ENCODE measurements at places on chromosomes 2 and 18.

- DNase-seq = no peak
These were observed 673 bp downstream of the CENPO start for GRCh38 chr2:24793761-24794435.

- DNase-seq = no peak
These were observed 217.2 kb upstream of the CCDC150 start for GRCh38 chr2:196422361-196422760.

DNA sequence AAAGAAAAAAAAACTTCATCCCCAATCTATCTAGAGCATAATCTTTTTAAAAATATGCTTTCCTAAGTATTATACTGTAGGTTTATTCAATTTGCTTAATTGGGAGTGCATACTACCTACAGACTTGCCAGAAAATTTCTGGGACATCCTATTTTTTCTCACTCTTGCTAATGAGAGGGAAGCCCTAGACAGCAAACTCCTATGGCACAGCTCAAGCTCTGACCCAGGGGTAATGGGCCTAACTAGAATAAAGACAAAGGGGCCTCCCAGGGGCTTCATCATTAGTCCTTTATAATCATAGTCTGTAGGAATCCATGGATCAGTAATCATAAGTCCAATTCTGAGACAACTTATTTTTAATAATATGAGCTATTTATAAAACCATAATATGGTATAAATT lies 142.6 kb upstream of the ITGA4 start:
- no peak for DNase-seq

DNA sequence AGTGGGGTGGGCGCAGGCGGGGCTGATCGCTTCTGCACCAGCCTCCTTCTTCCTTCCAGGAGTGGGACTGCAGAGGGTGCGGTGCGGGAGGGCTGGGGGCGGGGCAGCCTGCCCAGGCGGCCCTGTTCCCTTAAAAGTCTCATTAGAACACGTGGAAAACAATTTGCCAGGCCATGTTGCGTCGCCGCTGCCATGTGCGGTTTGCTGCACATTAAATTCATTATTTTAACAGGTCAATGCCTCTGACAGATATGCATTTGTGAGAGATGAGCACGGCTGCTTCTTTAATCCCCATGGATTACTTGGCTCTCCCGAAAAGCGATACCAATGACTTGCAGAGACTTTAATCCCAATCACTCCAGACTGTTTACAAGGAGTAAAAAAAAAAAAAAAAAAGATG lies 139.0 kb downstream of the CELF4 start:
- no peak for DNase-seq

GRCh38 chr18:60669938-60670337 lies 297.4 kb upstream of the MC4R start:
- DNase-seq = no peak

DNA sequence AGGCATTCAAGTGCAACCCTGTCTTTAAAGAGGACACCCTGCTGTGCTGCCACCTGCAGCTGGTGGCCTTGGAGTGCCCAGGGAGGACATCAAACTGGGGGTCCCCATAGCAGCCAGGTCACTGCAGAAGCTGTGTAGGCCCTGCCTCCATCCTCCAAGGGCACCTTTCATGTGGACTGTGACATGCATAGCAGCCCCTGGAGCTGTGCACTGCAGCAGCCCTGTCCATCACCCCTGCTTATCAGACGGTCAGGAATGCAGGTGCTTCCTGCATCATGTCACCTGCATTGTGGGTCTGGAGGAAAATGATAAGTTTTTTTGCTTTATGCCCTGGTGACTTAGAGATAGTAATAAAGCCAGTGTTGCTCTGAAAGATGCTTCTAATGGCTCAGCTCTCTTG lies 155.7 kb downstream of the DYSF start:
- DNase-seq = no peak

- DNase-seq = no peak
These were observed 47.6 kb downstream of the G6PC2 start for GRCh38 chr2:168948621-168949212.

- DNase-seq = no peak
These were observed 359.1 kb upstream of the CHST9 start for GRCh38 chr18:27544206-27544605.

- no peak for DNase-seq
These were observed 1.4 kb downstream of the DES start for GRCh38 chr2:219419331-219420197.

- DNase-seq = no peak
These were observed 191.0 kb downstream of the NDUFA10 start for GRCh38 chr2:239834143-239834542.

DNA sequence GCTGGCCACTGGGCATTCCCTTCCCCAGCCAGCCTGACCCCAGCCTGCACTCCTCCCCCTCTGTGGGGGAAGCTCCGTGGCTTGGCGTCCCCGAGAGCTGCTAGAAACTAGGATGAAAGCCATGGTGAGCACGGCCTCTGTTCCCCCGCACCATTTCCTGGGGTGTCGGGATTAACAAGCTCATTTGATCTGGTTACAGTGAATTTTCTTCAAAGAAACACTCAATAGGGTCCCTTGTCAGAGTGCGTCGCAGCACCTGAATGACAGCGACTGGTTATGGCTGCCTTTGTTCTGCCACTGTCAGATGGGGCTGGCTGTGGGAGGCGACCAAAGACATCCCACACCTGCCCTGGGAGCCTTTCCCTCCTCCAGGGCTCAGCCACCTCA lies 7.7 kb upstream of the ALPI start:
- DNase-seq = peak; percentile 58

DNA sequence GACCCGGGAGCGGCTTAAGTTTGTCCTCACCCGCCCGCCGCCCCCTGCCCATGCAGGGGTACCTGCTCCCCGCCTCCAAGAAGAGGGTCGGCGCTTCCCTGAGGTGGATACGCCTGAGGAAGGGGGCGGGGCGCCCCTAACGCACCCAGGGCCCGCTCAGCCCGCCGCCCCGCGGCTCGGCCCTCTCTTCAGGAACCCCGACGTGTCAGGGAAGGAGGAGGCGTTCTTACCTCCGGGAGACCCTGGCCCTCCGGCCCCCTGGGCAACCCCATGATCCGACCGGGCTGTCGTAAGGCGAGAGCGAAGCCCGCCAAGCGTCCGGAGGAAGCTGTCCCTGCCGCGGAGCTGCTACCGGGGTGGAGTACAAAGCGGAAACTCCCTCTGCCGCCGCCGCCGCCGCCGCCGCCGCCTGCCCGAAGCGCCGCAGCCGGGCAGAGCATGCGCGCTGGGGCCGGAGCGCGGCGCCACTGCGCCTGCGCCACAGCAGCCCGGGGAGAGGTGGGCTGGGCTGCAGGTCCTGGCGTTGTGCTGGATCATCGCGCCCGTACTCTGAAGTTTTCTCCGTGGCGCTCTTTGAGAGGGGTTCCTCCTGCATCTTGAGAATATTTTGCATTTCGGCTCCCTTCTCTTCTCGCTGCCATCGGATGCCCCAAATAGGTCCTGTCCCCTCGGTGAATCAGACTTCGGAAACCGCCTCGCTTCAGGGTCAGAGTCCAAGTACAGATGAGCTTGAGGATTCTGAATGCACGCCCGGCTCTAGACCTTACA lies at the start of gene CCDC93:
CCDC93 (minus strand) TSS at position 347 of the 768 bp plus-strand sequence; CDS start at position 272, 75 bp downstream.
- DNase-seq = peak; percentile 74

All from C1 segment of cervical spinal cord (tissue), 14 donors.